ENCODE measurements at places on chromosomes 7 and 10. TPM values are rescaled to one million over a fixed set of nuclear protein-coding genes. Genes with fewer than 3 reads are reported as not detected.

HYAL4 gene
- total RNA-seq: not detected

ITIH5 gene
- total RNA-seq: not detected

LRIT1 gene
- total RNA-seq: not detected

IFT22 gene
- total RNA-seq: 6.0 TPM

HABP2 gene
- total RNA-seq: not detected

DNA sequence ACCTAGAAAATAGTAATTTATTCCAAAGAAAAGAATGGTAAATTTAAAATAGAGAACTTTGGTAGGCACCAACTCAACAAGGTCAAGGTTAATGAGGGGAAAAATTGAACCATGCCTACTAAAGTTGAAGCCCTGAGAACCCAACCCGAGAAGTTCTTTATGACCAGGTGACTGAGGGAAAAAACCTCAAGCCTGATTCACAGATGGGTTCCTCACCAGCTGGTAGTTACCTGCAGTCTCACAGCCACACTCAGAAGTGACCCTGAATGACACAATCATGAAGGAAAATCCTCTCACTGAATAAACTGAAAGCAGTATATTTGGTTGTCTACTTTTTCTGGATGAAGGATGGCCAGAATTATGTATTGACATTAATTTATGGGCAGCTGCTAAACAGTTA lies 7.0 kb downstream of the C10orf67 start:
- DNase-seq: no peak
- no peak overlapping the region for H3K4me3 ChIP-seq
- no peaks in the 10 kb centered on the region for H3K27me3 ChIP-seq

ADAM8 gene
- total RNA-seq: 188 TPM

DNA sequence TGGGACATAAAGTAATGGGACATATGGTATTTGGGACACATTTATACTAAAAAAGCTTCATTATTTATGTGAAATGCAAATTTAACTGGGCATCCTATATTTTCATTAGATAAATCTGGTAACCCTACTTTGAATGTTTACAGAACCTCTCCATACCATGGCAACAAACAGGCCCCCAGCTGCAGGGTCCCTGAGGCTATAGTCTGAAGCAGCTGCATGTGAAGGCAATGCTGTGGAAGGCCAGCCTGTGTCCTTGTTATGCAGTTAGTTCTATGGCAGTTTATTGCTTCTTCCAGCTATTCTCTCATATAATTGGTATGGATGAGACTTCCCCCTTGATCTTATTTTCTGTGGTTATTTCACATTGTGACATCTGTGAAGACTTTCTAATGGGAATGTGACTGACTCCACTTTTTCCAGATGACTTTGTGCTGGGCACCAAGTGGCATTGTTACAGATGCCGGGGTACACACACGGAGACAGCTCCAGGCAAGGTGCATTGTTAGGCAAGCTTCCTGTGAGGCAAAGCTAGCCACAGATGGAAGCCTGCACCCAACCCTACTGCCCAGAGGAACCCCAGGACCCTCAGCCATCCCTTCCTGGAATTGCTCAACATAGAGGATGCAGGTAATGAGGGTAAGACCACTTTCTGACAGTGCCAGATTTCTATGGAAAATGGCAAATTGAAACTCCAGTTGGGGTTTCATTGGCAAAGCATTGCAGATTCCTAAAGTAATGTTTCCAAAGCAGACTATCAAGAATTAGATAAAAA lies 49.5 kb upstream of the ADAM12 start:
- no peak overlapping the region for H3K4me3 ChIP-seq
- no peak overlapping the region for H3K27ac ChIP-seq
- no peaks in the 10 kb centered on the region for H3K4me1 ChIP-seq
- no peaks in the 10 kb centered on the region for H3K36me3 ChIP-seq
- no peaks in the 10 kb centered on the region for H3K27me3 ChIP-seq
- no peak for DNase-seq

DNA sequence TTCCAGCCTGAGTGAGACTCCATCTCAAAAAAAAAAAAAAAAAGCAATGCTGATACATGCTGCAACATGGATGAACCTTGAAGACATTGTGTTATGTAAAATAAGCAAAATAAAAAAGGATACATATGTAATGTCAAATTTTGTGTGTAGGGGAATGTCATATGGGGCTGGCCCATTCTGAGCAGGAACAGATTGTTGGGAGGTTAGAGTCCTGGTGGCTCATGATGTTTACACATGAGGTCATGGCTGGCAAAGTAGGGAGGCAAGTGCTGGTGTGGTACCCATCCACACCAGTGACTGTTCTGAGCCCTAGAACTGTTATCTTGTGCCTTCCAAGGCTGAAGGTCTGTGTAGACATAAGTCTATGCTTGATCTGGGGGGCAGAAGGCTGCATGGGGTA lies 37.6 kb downstream of the ZNF92 start:
- H3K27me3 ChIP-seq: no peaks in the 10 kb centered on the region
- H3K4me1 ChIP-seq: no peaks in the 10 kb centered on the region
- no peak for DNase-seq
- no peak overlapping the region for H3K27ac ChIP-seq
- H3K4me3 ChIP-seq: no peak overlapping the region

GRCh38 chr7:18020138-18020715 lies 7.4 kb downstream of the PRPS1L1 start:
- DNase-seq: no peak
- peaks cover 19% of the 10 kb centered on the region for H3K27me3 ChIP-seq
- H3K27ac ChIP-seq: no peak overlapping the region
- H3K4me1 ChIP-seq: no peaks in the 10 kb centered on the region

SSC4D gene
- total RNA-seq: not detected

- no peak for DNase-seq
- H3K4me1 ChIP-seq: no peaks in the 10 kb centered on the region
- H3K27me3 ChIP-seq: no peaks in the 10 kb centered on the region
- no peak overlapping the region for H3K4me3 ChIP-seq
- H3K36me3 ChIP-seq: no peaks in the 10 kb centered on the region
These were observed 39.7 kb upstream of the DIP2C start for GRCh38 chr10:729213-729612.

- no peaks in the 10 kb centered on the region for H3K27me3 ChIP-seq
- no peak for DNase-seq
- H3K4me3 ChIP-seq: no peak overlapping the region
These were observed 11.2 kb upstream of the STK31 start for GRCh38 chr7:23698822-23699221.

- no peak overlapping the region for H3K27ac ChIP-seq
- H3K4me1 ChIP-seq: peaks cover 2% of the 10 kb centered on the region
- H3K4me3 ChIP-seq: no peak overlapping the region
- no peaks in the 10 kb centered on the region for H3K36me3 ChIP-seq
- DNase-seq: no peak
- peaks cover 4% of the 10 kb centered on the region for H3K27me3 ChIP-seq
These were observed 200.2 kb downstream of the ZNF438 start for GRCh38 chr10:30831426-30831825.

GRCh38 chr10:14186245-14186644 lies 144.5 kb downstream of the FRMD4A start:
- H3K4me1 ChIP-seq: peaks cover 22% of the 10 kb centered on the region
- no peaks in the 10 kb centered on the region for H3K36me3 ChIP-seq
- no peak for DNase-seq
- peak overlapping the region; percentile 96 for H3K27ac ChIP-seq
- peak overlapping the region; percentile 41 for H3K4me3 ChIP-seq

- H3K27ac ChIP-seq: peak overlapping the region; percentile 56
- DNase-seq: no peak
- no peaks in the 10 kb centered on the region for H3K4me1 ChIP-seq
These were observed 53.7 kb upstream of the SHH start for GRCh38 chr7:155865830-155866525.

DNA sequence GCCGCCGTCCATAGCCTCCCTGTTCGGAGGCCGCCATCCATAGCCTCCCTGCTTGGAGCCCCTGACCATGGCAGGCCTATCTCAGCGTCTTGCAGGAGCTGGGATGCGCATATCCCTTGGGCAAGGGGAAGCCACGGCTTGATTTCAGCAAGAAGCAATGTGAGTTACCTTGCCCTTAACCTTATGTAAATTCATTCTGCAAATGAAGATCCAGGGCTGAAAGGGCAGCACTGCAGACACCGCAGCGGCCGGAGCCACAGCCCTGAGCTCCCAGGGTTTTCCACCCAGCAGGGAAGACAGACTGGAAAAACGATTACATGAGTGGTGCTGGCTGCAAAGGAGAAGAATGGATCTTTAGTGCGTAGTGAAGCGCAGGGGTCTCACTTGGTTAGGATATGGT lies 95.8 kb downstream of the SEC61G start:
- DNase-seq: no peak
- H3K36me3 ChIP-seq: peaks cover 6% of the 10 kb centered on the region
- H3K27ac ChIP-seq: no peak overlapping the region
- H3K4me3 ChIP-seq: no peak overlapping the region
- peaks cover 10% of the 10 kb centered on the region for H3K4me1 ChIP-seq

CC2D2B gene
- 0.17 TPM for total RNA-seq
